ENCODE measurements at places on chromosomes 6 and 20. TPM values are rescaled to one million over a fixed set of nuclear protein-coding genes. Genes with fewer than 3 reads are reported as not detected.

GRCh38 chr20:53221731-53222130 lies 249.6 kb downstream of the TSHZ2 start:
- H3K27ac ChIP-seq = no peak overlapping the region
- no peaks in the 10 kb centered on the region for H3K36me3 ChIP-seq
- no peak for DNase-seq
- H3K27me3 ChIP-seq = peaks cover 9% of the 10 kb centered on the region

Gene DOK5
- not detected for total RNA-seq

Gene AARS2
- 18.0 TPM for total RNA-seq

Gene SLC17A9
- total RNA-seq = 8.8 TPM
